ENCODE measurements at places on chromosomes 12 and 14.
A peak's percentile ranks its signal among the peaks of the same experiment; 100 is the strongest.

- DNase-seq, result no peak
These were observed 100.9 kb downstream of the NCOR2 start for GRCh38 chr12:124466216-124467128.

DNA sequence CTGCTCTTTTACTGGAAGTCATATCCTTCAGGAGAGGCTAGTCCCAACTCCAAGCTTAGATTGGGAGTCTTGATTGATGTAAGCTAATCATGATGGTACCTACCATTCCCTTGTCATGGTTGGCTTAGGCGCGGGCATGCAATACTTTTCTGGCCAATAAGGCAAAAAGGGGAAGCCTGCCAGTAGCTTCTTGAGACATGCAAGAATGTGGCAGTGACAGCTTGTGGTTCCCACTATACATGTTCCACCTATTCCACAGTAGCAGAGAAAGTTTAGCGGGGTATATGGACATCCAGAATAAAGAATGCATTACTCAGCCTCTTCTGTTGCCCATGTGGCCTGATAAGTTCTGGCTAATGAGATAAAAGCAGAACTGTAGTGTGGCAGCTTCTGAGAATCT is 55.0 kb downstream of the AP5M1 start:
- no peak for DNase-seq

- DNase-seq, result no peak
These were observed 71.3 kb downstream of the CLMN start for GRCh38 chr14:95248432-95248831.

- no peak for DNase-seq
These were observed 20.2 kb upstream of the DUSP16 start for GRCh38 chr12:12582895-12583303.

GRCh38 chr12:83016218-83016835 is 329.6 kb downstream of the TMTC2 start:
- no peak for DNase-seq

- DNase-seq, result no peak
These were observed 27.2 kb downstream of the PROX2 start for GRCh38 chr14:74848768-74849167.

DNA sequence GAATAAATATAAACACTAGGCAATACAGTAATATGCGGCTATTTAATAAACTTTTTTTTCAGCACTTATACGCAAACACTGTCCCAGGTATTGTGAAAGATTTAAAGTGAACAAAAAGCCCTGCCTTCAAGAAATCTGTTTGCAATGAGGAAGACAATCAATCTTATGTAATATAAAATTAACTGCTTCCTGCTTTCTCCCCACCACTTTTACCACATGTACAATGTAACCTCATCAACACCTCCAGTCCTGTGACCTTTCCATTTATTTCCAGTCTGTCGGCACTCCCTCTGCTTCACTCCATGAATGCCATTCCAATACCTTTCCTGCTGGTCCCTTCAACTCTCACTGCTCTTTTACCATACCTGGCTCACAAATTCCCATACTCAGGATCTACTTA is 10.5 kb downstream of the SNX6 start:
- DNase-seq, result no peak

GRCh38 chr12:75844985-75845384 is 186.6 kb downstream of the PHLDA1 start:
- DNase-seq, result no peak

DNA sequence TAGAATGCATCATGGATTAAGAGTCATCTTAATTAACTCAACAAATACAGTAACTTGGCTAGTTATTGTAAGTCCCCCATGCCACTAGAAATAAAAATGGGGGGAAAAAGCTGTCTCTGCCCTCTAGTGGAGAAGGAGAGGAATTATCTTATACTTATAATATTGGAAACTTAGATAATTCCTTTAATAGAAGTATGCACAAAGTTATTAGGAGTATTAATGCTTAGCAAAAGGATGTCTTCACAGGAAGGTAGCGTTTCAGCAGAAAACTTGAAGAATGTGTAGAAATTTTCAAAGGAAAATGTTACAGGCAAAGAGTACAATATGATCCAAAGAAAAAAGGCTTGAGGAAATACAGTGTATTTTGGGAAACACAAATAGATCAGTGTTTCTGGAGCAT is 19.8 kb downstream of the OR5AU1 start:
- peak; percentile 3 for DNase-seq

DNA sequence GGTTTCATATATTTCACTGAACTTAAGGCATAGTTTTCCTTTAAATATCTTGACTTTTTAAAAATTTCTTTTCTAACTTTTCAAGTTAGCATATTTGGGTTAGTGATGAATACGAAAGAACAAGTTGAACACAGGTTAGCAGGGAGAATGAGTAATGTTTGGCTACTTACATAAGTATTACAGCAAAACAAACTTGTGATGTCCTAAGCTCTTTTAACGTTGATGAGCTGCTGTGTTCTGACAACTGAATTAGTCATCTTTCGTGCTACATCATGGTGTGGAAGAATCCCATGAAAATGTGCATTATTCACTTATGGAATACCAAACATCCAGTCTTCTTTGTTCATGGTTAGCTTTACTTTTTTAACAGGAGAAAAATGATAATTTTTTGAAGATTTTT is 36.3 kb upstream of the PDZRN4 start:
- DNase-seq, result no peak

DNA sequence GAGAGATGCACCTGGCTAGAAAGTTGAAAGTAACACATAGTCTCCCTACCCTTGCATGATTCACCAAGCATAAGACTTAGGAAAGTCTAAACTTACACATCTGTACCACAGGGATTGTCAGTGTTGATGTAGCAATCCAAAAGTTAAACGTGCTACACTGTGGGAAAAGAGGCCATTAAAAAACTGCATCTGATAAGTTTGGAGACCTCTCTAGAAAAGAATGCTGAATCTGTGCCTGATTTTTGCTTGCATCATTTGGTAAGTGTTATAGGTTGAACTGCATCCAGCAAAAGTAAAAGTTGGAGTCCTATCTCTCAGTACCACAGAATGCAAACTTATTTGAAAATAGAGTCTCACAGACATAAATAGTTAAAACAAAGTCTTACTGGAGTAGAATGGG is 126.6 kb downstream of the SLC6A15 start:
- no peak for DNase-seq

DNA sequence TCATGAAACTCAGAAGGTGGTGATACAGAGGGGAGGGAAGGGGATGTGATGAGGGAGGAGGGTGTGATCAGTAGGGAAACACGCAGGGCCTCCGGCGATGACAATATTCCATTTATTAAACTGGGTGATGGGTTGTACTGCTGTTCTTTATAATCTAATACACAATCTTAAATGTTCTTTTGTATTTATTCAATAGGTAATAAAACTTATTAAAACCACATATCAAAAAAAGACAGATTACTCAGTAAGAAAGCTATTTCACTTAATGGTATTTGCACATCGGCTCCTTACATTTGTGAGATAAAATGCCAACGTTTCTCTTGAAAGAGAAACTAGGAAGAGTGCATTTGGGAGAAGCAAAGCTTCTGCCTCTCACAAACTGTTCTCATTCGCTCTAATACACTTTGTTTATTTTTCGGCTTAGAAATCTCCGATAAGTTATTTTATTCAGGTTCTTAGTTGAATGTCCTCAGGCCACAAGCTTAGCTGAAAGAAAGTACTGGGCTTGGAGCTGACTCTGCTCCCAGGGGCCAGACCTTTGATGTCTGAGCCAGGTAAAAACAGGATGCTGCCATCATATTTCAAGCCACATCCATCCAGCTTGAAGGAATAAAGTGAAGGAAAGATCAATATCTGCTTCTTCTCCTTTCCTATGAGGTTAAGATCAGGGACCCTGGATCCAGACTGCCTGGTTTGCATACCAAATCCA is 17.5 kb downstream of the STON2 start:
- DNase-seq, result no peak

All from HS-27A (cell line).